Prostate gland (tissue), 2 donors: ENCODE measurements at places on chromosomes 12 and 14. TPM values are rescaled to one million over a fixed set of nuclear protein-coding genes. Genes with fewer than 3 reads are reported as not detected.

DNA sequence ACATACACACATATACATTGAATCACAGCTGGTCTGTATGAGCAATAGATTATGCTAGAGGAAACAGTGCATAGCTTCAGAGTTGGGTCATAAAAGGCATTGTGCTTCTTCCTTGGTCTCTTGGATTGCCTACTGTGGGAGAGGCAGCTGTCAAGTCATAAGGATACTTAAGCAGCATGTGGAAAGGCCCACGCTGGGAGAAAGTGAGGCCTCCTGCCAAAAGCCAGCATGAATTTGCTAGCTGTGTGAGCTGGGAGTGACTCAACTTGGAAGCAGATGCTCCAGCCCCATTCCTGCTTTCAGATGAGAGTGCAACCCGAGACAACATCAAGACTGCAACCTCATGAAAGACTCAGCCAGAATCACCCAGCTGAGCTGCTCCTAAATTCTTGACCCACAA, 311.9 kb upstream of the TBX3 start:
- H3K4me3 ChIP-seq, result no peak overlapping the region
- H3K27ac ChIP-seq, result no peak overlapping the region
- no peaks in the 10 kb centered on the region for H3K36me3 ChIP-seq
- H3K4me1 ChIP-seq, result no peaks in the 10 kb centered on the region

DNA sequence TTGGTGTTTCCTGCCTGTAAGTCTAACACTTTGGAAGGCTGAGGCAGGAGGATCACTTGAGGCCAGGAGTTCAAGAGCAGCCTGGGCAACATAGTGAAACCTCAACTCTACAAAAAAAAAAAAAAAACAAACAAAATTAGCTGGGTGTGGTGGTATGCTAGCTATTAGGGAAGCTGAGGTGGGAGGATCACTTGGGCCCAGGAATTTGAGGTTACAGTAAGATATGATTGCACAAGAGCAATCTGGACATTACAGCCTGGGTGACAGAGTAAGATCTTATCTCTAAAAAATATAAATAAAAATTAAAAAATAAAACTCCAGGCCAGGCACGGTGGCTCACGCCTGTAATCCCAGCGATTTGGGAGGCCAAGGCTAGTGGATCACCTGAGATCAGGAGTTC, 39.8 kb upstream of the CMKLR1 start:
- DNase-seq, result no peak
- no peaks in the 10 kb centered on the region for H3K27me3 ChIP-seq
- H3K4me1 ChIP-seq, result no peaks in the 10 kb centered on the region
- H3K36me3 ChIP-seq, result no peaks in the 10 kb centered on the region
- H3K27ac ChIP-seq, result no peak overlapping the region

DNA sequence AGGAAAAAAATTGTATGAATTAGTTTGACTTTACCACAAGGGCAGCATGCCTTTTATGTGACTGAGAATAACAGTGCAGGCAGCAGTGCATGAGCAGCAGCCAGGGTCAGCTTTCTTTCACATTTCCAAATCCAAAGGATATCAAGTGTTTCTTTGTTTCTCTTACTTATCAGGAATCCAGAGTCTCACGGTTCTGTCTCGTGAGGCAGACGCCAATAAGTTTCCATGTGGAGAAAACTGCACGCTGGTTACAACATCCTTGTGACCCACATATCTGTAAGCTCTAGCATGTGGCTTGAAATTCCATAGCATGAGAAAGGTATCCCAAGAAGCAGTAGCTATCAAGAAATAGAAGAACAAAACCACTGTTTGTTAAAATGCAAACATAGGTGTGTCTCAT, 27.6 kb downstream of the GALNT4 start:
- no peaks in the 10 kb centered on the region for H3K36me3 ChIP-seq
- DNase-seq, result no peak
- H3K4me3 ChIP-seq, result no peak overlapping the region
- no peaks in the 10 kb centered on the region for H3K27me3 ChIP-seq
- no peaks in the 10 kb centered on the region for H3K4me1 ChIP-seq

- H3K4me1 ChIP-seq, result no peaks in the 10 kb centered on the region
- H3K36me3 ChIP-seq, result no peaks in the 10 kb centered on the region
- no peak overlapping the region for H3K27ac ChIP-seq
- H3K4me3 ChIP-seq, result no peak overlapping the region
- no peaks in the 10 kb centered on the region for H3K27me3 ChIP-seq
These were observed 60.2 kb upstream of the FERMT2 start for GRCh38 chr14:53011053-53011462.

DNA sequence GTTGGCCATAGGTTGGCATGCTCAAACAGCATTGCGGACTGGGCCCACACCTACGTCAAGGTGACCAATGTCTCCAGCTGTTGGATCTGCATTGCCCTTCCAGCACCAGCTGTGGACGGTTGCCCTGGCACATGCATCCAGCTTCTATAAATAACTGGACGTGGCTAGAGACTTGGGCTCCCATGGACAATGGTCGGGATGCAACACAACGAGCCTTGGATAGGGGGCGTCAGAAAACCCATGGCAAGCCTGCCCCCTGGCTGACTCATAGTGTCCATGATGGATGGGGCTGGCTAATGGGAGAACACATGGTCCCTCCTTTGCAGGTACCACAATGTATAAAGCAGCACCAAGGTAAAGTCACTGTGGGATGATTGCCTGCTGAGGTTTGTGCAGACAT, 331.6 kb upstream of the FAR2 start:
- H3K36me3 ChIP-seq, result no peaks in the 10 kb centered on the region
- H3K27ac ChIP-seq, result no peak overlapping the region
- no peak for DNase-seq

GRCh38 chr14:99884834-99885648, 91.8 kb downstream of the EML1 start:
- H3K27ac ChIP-seq, result no peak overlapping the region
- H3K4me1 ChIP-seq, result no peaks in the 10 kb centered on the region
- DNase-seq, result peak; percentile 34
- H3K27me3 ChIP-seq, result no peaks in the 10 kb centered on the region

GRCh38 chr12:46763230-46763629, 62.6 kb downstream of the SLC38A4 start:
- no peaks in the 10 kb centered on the region for H3K4me1 ChIP-seq
- no peak overlapping the region for H3K27ac ChIP-seq
- no peak overlapping the region for H3K4me3 ChIP-seq
- DNase-seq, result no peak
- no peaks in the 10 kb centered on the region for H3K27me3 ChIP-seq

DNA sequence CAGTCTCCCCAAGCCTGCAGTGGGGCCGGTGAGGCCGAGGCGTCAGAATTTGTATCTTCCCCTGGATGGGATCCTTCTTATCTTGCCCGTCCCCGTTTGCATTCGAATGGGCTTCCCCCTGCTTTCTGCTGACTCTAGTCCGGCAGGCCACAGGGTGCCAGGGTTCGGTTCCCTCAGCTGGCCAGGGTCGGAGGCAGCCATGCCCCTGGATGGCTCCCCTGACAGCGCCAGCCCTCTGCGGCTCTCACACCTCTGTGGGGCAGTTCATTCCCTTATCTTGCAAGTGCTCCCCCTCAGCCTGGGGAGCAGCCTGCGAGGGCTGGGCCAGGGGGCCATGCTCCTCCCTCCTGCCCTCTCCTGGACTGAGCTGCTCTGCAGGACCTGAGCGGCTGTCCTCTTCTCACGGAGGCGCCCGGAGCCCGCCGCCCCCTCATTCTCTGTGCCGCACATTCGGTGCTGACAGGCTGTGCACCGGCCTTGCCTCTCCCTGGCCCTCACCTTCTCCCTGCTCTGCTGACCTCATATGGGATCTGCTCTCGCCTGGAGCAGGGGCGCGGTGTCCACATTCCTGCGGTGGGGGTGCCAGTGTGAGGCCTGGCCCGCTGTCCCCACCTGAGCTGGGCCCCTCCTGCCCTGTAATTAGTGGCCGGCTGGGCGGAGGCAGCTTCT, 32.8 kb downstream of the KIF26A start:
- DNase-seq, result no peak
- H3K4me1 ChIP-seq, result peaks cover 3% of the 10 kb centered on the region
- H3K36me3 ChIP-seq, result no peaks in the 10 kb centered on the region
- H3K27ac ChIP-seq, result no peak overlapping the region
- no peak overlapping the region for H3K4me3 ChIP-seq

DNA sequence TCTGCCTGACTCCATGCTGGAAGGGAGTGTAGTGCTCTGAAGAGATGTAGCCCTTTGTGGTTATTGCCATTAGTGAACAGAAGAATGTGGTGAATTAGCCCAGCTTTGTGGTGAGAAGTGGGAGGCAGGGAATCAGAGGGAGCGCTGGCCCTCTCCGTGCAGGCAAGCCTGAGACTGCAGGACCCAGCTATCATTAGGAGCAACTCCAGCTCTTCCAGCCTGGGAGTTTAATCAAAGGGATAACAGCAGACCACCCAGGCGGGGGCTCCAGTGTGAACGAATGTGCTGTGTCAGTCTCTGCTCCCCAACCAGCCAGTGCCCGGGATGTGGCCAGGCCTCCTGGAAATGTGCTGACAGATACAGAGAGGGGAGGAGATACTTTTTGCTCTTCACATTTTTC, 142.7 kb downstream of the TTLL5 start:
- H3K36me3 ChIP-seq, result no peaks in the 10 kb centered on the region
- no peak for DNase-seq
- no peaks in the 10 kb centered on the region for H3K4me1 ChIP-seq
- H3K4me3 ChIP-seq, result no peak overlapping the region

DNA sequence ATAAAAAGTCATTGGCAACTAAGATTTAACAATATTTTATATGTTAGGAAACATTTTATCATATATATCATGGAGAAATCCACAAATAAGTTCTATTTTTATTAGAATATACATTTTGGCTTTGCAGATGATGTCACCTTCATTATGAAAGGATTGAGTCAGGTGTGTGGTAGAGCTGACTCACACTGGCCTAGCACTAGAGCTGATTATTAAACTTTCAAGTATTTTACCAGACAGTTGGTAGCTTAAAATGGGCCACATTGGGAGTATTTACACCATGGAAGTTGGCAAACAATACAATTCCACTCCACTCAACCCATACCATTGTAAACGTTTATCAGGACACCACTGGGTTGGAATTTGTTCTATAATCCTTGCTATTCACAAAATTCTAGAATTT, 1036.6 kb downstream of the TRHDE start:
- no peak for DNase-seq
- no peaks in the 10 kb centered on the region for H3K4me1 ChIP-seq
- H3K4me3 ChIP-seq, result no peak overlapping the region
- no peak overlapping the region for H3K27ac ChIP-seq

DNA sequence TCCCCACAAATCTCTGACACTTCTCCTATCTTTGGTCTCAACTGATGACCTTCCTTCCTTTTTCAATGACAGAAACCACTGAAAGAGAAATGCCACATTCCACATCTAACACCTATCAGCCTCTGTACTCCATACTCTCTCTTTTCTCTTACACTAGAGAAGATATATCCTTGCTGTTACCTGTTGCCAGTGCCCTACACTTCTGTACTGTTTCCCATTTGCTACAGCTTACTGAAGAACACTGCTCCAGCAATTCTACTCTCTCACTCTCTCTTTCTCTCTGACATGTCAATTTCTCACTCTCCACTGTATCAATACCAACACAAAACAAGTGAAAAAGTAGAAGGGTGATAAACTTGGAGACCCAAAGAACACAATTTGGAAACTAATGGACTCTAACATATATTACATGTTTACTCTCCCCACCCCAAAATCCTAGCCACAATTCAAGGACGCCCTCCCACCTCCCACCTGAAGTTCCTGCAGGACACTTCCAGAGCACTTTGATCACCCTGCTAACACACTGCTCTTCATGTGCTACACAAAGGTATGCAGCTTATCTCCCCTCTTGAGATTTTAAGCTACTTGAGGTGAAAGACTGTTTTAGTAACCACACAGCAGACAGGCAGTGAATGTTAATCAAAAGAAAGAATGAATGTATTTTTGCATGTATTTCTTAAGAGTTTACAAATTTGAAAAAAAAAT, 95.0 kb downstream of the MED13L start:
- no peak for DNase-seq
- H3K27me3 ChIP-seq, result no peaks in the 10 kb centered on the region
- no peak overlapping the region for H3K27ac ChIP-seq
- no peaks in the 10 kb centered on the region for H3K36me3 ChIP-seq
- H3K4me1 ChIP-seq, result no peaks in the 10 kb centered on the region

Gene PLD4
- 5.4 TPM for total RNA-seq

Gene MYL2
- total RNA-seq, result 39.5 TPM

Gene TM9SF1
- 113 TPM for total RNA-seq

Gene PTPRO
- 1.4 TPM for total RNA-seq

Gene OTX2
- total RNA-seq, result not detected

Gene PPM1H
- total RNA-seq, result 27.0 TPM

Gene RERGL
- 3.1 TPM for total RNA-seq

Gene NR4A1
- 85.1 TPM for total RNA-seq

Gene PGF
- total RNA-seq, result 16.2 TPM

Gene C1QL4
- not detected for total RNA-seq

Gene SIX1
- 25.0 TPM for total RNA-seq
